ENCODE measurements at places on chromosomes 7 and 10.

- DNase-seq, result no peak
Observed at GRCh38 chr7:84073186-84073875, 121.3 kb downstream of the SEMA3A start.

GRCh38 chr10:42553064-42553407 is 85.3 kb downstream of the ZNF33B start:
- no peak for DNase-seq

GRCh38 chr10:126893206-126893605 is 12.0 kb upstream of the DOCK1 start:
- DNase-seq, result no peak

DNA sequence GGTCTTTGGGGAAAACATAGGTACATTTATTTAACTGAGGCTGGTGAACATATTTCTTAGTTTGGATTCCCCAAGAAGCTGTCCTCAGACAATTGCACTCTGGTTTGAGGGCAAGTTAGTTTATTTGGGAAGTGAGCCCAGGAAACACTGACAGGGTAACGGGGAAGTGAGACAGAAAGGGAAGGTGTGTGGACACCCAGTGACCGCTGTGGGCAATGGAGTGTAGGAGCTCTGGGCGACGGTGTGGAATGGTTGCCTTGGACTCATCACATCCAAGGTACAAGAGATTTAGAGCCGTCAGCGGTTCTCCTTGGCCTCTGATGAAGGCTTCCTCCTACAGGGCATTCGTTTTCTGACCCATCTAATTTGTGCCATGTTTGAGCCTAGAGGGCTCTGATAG is 7.1 kb downstream of the MRC1 start:
- no peak for DNase-seq

DNA sequence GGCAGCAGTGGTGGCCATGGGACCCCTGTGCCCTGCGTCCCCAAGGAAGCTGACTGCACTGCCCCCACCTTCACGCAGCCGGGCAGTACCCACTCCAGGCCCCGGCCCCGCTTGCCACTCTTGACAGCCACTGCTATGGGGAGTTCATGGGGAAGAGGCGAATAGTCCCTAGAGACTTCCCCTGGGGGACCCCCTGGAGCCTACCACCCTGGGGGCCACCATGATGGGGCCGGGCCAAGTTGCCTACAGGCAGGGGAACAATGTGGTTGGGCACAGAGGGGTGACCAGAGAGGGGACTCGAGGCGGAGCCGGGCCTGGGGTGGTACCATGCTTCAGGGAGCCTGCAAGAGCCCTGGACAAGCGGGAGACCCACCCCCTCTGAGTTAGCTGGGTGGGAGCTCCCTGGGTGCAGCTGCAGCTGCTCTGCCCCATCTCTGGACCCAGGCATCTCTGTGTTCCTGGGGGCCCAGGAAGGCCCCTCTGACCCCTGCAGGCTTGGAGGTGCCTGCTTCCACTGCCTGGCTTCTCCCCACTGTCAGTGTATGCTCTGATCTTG is 567.6 kb downstream of the GRM8 start:
- DNase-seq, result no peak

GRCh38 chr10:15236340-15236739 is 67.8 kb upstream of the NMT2 start:
- DNase-seq, result no peak

- DNase-seq, result no peak
Observed at GRCh38 chr7:127996253-127997071, 34.8 kb downstream of the LRRC4 start.

DNA sequence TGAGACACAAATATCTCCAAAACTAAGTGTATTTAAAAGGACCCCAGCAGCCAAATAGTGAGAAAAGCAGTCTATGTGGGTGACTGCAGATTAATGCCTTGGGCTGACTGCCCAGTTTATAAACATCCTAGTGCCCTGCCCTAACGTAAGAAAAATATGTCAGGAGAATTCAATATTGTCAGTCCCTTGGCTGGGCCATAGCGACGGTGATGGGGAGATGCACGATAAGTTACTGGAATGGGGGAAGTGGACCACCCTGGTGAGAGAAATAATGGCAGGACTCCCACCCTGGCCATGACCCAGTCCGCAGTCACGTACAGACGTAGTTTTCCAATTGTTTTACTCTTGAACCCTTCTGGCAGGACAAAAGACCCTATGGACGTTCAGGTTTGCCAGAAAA is 48.0 kb downstream of the JCAD start:
- DNase-seq, result no peak

GRCh38 chr7:113010377-113010776 is 76.2 kb downstream of the GPR85 start:
- DNase-seq, result no peak

- no peak for DNase-seq
Observed at GRCh38 chr7:98077762-98078161, 28.9 kb upstream of the LMTK2 start.

DNA sequence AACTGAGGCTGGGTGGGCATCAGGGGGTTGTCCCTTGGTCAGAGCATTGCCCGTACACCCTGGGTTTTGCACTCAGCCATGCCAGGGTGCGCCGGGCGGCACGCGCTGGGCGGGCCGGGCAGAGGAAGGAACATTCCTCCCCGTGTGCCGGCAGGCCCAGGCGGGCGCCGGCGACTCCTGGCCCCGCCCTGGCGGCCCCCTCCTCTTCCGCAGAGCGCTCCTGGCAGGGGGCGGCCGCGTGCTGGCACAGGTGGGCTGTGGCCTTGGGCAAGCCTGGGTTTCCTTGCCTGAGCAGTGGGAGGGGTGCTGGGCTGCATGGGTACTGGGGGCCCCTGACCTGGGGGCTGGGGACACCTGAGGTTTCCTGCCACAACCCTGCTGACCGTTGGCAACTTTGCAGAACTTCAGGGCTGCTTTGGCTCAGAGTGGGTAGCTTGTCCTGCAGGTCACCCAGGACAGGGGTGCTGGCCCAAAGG is 3.9 kb downstream of the LFNG start:
- no peak for DNase-seq

DNA sequence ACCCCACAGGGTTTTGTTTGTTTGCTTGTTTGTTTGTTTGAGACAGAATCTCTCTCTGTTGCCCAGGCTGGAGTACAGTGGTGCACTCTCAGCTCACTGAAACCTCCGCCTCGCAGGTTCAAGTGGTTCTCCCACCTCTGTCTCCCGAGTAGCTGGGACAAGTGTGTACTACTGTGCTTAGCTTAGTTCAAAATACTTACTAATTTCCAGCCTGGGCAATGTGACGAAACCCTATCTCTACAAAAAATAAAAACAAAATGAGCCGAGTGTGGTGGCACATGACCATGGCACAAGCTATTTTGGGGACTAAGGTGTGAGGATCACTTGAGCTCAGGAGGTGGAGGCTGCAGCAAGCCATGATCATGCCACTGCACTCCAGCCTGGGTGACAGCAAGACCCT is 15.2 kb upstream of the PRPF18 start:
- no peak for DNase-seq
